ENCODE measurements at places on chromosomes 1 and 21.

GRCh38 chr1:151711951-151712350 lies 4.7 kb downstream of the CELF3 start:
- DNase-seq = no peak

- peak; percentile 22 for DNase-seq
Observed at GRCh38 chr1:58249737-58250586, 296.6 kb downstream of the OMA1 start.

GRCh38 chr1:56297904-56298303 lies 281.5 kb downstream of the PLPP3 start:
- no peak for DNase-seq

- DNase-seq = no peak
Observed at GRCh38 chr1:155125946-155126555, 1.6 kb upstream of the EFNA1 start.

- DNase-seq = no peak
Observed at GRCh38 chr1:65827346-65827745, 34.7 kb downstream of the PDE4B start.

GRCh38 chr1:205286335-205286950 lies 35.1 kb downstream of the NUAK2 start:
- DNase-seq = peak; percentile 88

DNA sequence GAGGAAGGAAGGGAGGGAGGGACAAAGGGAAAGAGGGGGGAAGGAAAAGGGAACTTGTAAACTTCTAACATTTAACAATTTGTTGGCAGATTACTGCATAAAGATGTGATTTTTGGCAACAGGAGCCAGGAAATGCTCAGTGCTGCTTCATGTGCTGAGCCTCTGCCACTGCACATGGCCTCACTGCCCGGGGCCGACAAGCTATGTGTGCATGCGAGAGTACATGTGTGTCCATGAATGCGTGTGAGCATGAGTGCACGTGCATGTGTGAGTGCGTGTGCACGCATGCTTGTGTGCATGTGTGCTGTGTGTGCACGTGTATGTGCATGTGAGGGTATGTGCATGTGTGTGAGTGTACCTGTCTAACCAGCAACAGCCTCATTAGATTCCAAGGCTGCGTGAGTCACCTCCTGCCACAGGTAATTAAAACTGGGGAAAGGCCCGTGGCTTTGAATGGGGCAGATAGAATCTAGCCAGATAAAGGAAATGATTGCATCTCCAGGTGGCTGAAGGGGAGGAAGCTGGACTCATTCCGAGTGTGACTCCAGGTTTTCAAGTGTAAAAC lies 41.4 kb upstream of the TSPEAR start:
- DNase-seq = no peak

- no peak for DNase-seq
Observed at GRCh38 chr21:29777160-29777559, 162.6 kb downstream of the GRIK1 start.
